ENCODE measurements at places on chromosomes 13 and 19. TPM values are rescaled to one million over a fixed set of nuclear protein-coding genes. Genes with fewer than 3 reads are reported as not detected.

DNA sequence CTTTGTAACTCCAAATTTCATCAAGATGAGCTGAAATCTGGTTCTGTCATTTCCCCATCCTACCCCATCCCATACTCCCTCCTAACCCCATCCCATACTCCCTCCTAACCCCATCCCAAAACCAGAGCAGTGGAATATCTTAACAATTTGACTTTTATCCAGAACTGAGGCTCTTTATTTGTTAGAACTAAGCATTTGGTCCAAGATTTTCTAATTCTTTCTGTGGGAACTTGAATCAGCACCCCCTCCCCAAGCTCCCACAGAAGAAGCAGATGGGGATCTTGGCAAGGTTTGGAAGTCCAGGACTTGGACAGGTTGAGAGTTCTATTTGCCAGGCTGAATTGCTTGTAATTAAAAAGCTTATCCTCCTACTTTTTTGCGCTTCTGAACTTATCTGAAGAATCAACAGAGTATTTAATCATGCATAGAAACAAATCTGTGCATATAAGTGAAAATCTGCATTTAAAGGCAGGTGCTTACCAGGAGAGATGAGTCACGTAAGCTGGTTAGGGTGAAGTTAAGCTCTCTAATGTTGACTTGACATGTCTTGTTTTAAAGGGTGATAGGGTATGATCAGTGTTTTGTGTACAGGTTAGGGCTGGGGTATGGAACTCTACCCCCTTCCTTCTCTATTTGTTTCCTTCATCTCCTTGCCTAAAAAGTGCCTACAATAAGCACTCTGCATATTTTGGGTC, 111.1 kb downstream of the COG6 start:
- H3K27ac ChIP-seq, result peak overlapping the region; percentile 72
- H3K4me1 ChIP-seq, result no peaks in the 10 kb centered on the region

- peak overlapping the region; percentile 87 for H3K27ac ChIP-seq
- no peaks in the 10 kb centered on the region for H3K27me3 ChIP-seq
- DNase-seq, result no peak
- H3K4me3 ChIP-seq, result peak overlapping the region; percentile 90
- H3K4me1 ChIP-seq, result no peaks in the 10 kb centered on the region
- no peaks in the 10 kb centered on the region for H3K36me3 ChIP-seq
Measured at GRCh38 chr19:18322318-18322758, 538 bp downstream of the LSM4 start.

The PRODH2 gene
- total RNA-seq, result not detected

The RNF225 gene
- total RNA-seq, result not detected
